Sciatic nerve (tissue), 2 donors: ENCODE measurements at places on chromosomes 7 and 10.

GRCh38 chr7:106827626-106828025 is 37.5 kb upstream of the PIK3CG start:
- no peak for DNase-seq

GRCh38 chr10:75072727-75073126 is 38.7 kb upstream of the SAMD8 start:
- DNase-seq = no peak

DNA sequence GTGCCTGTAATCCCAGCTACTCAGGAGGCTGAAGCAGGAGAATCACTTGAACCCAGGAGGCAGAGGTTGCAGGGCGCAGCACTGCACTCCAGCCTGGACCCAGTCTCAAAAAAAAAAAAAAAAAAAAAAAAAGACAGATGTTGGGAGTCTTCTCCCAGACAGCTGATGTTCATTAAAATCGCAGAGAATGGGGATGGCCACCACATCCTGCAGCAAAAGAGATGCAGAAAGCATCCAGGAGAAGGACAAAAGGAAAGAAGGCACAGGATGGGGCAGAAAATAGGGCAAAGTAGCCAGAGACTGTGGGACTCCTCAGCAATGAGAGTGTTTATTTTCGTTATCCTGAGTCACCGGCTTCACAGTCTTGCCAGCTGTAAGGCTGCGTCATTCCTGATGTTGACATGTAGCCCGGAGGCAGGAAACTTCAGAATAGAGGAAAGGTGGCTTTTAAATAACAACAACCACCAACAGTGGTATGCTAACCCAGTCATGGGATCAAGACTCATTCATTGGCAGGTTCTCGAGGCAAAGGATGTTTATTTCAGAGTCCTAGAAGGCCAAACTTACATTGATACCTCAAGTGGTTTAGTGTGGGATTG is 149.5 kb upstream of the SVIL start:
- no peak for DNase-seq

GRCh38 chr7:112940314-112940732 is 146.3 kb downstream of the GPR85 start:
- no peak for DNase-seq

- DNase-seq = no peak
Observed at GRCh38 chr10:3908183-3908582, 123.2 kb upstream of the KLF6 start.

DNA sequence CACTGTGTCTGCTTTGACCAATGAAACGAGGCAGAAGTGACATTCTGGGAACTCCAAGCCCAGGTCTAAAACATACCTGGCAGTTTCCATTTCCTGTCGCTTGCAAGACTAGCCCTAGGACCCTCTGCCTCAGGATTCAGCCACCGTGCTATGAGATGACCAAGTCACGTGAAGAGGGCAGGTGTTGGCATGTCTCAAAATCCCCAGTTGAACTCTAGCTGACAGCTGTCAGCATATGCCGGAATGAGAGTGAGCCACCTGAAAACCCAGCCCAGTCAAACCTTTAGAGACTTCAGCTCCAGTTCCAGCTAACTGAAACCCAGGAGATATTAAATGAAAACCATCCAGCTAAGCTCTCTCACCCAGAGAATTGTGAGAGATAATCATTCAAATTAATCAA is 89.9 kb upstream of the PPP1R3A start:
- no peak for DNase-seq

DNA sequence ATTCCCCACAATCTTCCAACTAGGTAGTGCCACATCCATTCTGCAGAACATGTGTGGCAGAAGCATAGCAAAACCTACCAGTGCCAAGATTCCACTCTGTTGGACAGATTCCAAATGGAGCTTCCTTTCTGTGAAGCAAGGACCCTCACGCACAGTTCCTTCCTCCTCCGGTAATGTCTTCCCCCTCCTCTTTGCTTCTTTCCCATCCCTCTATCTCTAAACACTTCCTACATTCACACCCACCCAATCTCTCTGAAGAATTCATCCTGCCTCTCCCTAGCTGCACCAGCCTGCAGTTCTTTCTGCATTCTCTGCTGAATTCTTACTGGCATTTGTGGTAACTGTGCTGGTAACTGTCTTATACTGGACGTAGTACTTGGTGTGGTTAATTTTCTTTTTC is 124.9 kb downstream of the RNLS start:
- no peak for DNase-seq

GRCh38 chr10:110735620-110736027 is 91.5 kb downstream of the RBM20 start:
- DNase-seq = no peak

DNA sequence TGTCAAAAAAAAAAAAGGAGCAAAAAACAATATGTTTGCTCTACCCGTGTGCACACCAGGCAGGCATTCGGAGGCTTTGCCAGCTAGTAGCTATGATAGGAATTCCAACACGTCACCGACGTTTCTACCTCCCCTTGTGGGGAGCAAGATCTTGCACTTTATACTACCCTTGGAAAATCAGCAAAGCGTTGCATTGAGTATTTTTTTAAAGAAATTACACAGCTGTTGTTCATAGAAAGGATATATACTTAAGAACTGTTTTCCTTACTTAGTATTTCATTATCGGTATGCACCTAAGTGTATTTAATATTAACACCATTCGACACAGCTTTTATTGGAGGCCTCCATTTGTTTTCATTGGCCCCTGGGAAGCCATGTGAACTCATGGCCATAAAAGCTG is 159.9 kb upstream of the MGMT start:
- DNase-seq = no peak

- no peak for DNase-seq
Observed at GRCh38 chr7:126079581-126079980, 1150.0 kb upstream of the POT1 start.

DNA sequence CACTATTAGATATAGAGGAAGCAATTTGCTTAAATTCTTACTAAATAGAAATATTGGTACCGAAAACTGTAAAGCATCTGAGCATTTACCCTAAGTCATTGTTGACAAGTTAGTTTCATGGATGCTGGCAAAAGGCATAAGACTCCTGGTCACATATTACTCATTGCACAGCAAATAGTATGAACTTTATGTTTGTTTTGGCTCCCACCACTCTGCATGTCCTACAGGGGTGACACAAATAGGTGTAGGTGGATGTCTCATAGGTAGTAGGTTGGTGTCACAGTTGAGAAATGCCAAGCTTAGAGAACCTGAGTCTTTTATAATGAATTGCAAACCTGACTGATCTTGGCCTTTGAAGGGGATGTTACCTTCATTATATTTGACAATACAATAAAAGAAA is 199.6 kb upstream of the SEMA3D start:
- no peak for DNase-seq

GRCh38 chr10:13885238-13885990 is 298.6 kb downstream of the PRPF18 start:
- no peak for DNase-seq

DNA sequence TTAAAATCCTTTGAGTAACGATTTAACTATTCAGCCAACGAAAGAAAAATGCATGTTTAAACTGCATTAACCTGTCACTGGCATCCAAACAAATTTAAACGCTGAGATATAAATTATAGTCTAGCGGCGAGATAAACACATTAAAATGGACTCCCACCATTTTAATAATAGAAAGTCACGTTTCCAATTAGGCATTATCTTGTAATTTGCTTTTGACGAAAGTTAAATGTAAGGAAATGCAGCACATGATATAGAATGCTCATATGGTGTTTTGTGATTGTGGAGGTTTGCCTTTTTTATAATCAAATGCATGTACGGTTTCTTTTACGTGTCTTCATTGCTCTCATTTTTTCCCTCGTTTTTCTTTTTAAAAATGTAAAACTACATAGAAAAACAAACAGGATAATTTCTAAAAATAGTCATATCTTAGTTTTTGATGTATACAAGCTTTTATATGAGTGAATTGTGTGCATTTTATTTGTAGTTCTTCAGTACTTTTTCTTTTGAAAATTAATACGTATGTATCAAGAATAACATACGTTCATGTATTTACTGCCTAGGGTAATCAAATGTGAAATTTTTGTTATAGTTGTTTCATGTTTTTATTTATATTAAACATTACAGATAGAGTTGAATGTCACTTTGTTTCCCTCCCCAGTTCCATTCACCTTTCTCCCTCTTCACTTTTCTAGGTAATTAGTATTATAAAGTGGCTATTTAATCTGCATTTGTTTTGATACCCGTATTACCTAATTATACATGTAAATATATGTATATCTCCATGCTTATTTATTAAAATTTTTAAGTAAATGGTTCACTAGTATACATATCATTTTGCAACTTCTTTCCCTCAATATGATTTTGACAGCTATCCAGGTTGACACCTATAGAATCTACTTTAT is 1.1 kb upstream of the KLF14 start:
- DNase-seq = no peak

GRCh38 chr7:82411732-82412131 is 31.8 kb downstream of the CACNA2D1 start:
- DNase-seq = no peak

GRCh38 chr7:139823959-139824521 is 5.0 kb upstream of the TBXAS1 start:
- no peak for DNase-seq

- no peak for DNase-seq
Observed at GRCh38 chr10:116669832-116670644, 49.3 kb downstream of the PNLIPRP2 start.

DNA sequence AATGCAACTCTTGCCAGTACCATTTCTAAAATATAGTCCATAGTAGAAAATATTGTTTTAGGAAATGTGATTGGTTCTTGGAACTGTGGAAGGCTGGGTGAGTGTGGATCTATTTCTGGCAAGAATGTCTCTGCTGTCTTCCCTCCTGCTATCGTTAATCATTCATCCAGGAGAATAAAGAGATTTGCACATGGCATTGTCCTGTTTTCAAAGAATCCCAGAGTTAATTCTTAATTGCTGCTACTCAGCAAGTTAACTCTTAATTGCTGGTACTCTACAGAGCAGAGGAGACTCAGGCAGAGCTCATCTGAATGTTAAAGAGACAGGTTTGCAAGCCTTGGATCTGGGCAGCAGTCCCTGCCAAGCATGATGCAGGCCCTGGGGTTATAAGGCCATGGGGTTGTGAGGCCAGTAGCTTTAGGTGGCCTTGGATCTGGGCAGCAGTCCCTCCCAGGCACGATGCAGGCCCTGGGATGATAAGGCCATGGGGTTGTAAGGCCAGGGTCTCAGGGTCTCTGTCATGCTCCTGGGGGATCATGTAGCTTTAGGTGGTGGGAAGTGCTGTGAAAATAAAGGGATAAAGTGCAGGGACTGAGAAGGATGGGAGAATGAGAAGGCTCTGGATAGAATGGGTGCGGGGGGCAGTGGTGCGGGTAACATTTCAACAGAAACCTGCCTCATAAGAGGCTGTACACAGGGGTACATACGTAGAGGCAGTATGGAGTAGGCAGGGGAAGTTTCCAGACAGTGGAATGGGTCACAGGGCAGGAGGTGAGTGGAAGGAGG is 162.3 kb downstream of the SVIL start:
- DNase-seq = no peak

DNA sequence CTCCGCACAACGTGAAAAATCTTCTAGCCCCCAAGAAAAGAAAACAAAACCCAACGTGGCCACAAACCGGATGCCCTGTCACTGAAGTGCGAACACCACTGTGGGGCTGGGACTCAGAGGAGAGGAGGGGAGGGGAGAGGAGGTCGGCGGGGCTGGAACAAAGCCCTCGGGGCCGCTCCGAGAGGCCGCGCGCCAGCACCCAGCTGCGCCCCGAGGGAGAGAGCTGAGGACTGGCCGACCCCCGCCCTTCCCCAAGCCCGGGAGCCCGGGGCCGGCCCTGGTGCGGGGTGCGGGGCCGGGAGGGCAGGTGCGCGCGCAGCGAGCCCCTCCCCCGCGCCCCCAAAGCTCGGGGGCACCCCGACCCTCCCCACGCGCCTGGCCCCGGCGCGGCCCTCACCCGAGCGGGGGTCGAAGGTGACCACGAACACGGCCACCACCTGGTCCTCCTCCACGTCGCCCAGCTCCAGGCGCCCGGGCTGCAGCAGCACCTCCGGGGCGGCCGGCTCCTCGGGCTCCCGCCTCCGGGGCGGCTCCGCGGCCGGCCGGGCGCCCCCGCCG is 398 bp downstream of the DENND11 start:
- DNase-seq = peak; percentile 67

DNA sequence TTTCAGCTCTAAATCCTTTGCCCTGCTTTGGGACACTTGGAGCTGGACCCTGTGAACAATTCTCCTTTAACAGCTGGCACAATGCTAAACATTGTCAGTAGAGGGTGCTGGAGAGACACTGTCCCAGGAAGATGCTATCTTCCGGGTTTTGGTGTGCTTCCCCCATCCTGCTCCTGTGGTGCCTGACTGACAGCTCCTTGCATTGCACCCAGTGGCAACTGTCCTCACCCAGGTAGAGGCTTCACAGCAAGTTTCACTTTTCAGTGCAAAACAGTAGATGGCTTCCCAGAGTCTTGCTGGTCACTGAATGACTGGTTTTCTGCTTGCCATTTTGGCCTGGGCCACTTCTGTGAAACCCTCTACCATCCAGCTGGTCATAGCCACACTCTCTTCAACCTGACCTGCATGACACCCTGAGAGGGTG is 77.3 kb downstream of the CDC14C start:
- no peak for DNase-seq

DNA sequence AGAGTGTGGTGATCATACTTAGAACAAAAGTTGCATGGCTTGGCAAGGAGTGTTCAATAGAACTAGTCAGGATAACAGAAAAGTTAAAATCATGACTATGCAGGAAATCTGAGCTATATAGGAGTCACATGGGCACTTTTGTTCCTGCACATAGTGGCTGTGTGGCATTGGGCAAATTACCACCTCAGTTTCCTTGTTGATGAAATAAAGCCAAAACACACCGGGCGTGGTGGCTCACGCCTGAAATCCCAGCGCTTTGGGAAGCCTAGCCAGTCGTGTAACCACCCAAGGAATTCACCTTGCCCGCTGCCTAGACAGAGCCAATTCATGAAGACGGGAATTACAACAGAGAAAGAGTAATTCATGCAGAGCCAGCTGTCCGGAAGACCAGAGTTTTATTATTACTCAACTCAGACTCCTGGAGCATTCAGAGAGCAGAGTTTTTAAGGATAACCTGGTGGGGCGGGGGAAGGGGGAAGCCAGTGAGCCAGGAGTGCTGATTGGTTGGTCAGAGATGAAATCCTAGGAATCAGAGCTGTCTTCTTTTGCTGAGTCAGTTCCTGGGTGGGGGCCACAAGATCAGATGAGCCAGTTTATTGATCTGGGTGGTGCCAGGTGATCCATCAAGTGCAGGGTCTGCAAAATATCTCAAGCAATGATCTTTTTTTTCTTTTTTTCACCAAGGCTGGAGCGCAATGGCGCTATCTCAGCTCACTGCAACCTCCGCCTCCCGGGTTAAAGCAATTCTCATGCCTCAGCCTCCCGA is 6.4 kb upstream of the MKRN1 start:
- DNase-seq = no peak

GRCh38 chr10:104450954-104451353 is 97.3 kb downstream of the CFAP58 start:
- DNase-seq = no peak

DNA sequence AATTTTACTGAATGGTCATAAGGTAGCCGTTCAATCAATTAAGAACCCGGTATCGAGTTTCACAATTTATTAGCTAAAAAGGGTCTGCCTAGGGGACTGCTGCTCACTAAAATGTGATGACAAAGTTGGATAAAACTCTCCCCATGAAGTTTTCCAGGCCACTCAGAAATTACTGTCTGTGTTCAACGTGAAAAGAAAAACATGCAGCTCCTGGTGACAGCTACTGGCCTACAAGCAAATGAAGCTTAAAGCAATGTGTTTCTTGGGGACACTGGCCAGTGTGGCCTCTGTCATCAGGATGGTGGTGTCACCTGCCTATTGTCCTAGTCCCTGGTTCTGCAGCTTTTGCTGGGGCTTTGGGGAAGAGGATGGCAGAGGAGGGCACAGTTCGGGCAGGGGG is 222.6 kb downstream of the WDR11 start:
- DNase-seq = no peak
